Right ventricle myocardium superior (tissue), 1 donor: ENCODE measurements at places on chromosomes 16 and 17. TPM values are rescaled to one million over a fixed set of nuclear protein-coding genes. Genes with fewer than 3 reads are reported as not detected.

- DNase-seq: no peak
Observed at GRCh38 chr16:46859719-46860152, 24.4 kb upstream of the GPT2 start.

DNA sequence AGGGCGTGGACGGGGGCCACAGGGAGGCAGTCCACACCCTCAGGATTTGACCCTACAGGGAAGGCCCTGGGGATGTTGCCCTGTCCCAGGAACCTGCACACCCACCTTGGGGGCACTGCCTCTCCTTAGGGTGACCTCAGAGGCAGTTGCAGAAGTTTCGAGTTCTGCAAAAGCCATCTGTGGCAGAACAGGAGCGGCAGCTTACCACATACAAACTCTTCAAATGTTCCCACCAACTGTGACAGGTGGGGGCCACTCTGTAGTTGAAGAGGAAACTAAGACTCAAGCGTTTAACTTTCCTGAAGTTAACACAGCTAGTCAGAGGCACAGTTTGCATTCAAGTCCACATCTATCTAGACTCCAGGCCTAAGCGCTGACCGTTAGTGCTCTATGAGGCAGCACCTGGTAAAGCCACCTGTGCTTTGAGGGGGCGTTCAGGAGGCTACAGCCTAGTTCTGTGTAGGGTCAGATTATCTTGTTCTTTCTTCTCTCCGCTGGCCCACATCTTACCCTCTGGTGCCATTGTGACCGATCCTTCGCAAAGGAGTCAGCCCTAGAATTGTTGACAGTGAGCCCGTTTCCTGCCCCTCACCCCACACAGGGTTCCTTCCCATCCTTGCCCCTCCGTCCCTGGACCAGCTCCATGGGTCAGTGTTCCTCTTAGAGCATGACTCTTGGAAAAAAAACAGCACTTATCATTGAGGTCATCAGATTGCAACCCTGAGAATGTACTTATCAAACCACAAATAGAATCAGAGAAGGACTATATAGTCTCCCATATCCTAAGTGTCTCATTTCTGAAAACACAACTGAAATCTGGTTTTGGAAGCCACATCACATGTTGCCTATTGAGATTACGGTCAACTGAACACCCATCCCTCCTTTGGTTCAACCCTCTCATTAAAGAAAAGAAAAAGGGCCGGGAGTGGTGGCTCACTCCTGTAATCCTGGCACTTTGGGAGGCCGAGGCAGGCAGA is 45.4 kb downstream of the CDH1 start:
- no peak for DNase-seq

FBXW10B gene
- 0.48 TPM for total RNA-seq

GINS2 gene
- 0.81 TPM for total RNA-seq

PCGF2 gene
- total RNA-seq: 22.2 TPM

ATP1B2 gene
- total RNA-seq: 3.1 TPM
